ENCODE measurements at places on chromosomes 3 and 15. TPM values are rescaled to one million over a fixed set of nuclear protein-coding genes. Genes with fewer than 3 reads are reported as not detected.

GRCh38 chr3:194640829-194641228 lies 7.6 kb upstream of the TMEM44 start:
- peak; percentile 36 for DNase-seq

DNA sequence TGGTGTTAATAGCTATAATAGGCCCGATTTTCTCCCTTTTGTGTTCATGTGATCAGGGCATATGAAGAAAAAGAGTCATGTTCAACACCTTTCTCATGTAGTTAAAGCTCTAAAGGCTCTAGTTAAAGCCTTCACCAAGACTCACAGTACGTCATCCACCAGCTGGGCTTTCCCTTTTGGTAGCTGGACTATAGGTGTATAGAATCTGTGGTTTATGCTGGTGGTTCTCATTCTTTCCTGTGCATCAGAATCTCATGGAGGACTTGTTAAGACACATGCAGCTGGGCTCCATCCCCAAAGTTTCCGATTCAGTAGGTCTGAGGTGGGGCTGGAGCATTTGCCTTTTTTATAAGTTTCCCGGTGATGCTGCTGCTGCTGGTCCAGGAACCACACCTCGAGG lies 31.0 kb downstream of the CFAP91 start:
- no peak for DNase-seq

DNA sequence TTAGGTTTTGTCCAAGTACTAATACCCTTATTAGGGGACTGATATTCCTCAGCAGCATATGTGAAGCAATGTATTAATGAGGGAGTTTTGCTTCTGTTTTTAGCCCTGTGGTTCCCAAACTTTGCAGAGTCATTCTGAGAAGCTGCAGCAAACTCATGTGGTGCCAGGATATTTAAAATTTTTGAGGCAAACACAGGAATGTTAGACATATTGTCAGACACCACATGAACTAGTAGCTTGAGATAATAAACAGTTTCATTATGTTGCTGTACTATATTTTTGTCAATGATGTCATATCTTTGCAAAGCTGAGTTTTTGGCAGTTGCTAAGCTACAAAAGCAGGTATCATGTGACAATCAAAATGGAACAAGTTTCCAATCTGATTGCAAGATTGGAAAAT lies 36.6 kb downstream of the ATP6V1A start:
- DNase-seq: no peak

DNA sequence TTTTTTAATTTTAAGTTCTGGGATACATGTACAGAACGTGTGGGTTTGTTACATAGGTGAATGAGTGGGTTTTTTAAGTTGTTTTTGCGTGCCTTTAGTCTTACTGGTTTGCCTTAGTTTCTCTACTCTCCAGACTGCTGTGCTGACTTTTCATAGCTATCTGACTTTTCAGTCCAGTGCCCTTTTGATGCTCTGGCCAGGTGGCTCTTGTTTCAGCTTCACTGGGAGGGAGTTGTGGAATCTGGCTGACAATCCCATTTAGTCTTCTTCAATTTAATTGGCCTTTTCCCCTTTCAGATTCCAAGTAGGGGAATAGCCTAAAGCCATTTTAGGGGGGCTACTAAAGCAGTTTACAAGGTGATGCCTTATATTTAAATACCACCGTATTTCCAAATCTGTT lies 30.1 kb downstream of the FNDC3B start:
- no peak for DNase-seq

- DNase-seq: no peak
These were observed 64.3 kb downstream of the KLF13 start for GRCh38 chr15:31390777-31391486.

GRCh38 chr3:170584585-170585007 lies 1.3 kb downstream of the SLC7A14 start:
- no peak for DNase-seq

DNA sequence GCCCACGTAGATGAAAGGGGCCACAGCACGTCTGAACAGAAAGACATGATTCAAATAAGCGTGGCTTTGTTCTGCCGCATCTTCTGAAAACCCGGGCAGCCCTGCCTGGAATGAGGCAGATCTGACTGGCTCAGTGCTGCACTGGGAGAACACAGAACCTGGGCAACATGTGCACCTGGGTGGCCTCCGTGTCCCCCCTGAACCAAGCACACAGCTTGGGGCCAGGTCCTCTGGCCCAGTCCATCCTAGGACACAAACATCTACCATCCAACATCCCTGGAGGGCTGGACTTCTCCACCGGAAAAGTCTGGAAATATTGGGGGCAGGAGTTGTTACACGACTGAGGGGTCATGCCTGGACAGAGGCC lies 119.4 kb downstream of the ADAMTS17 start:
- no peak for DNase-seq

DNA sequence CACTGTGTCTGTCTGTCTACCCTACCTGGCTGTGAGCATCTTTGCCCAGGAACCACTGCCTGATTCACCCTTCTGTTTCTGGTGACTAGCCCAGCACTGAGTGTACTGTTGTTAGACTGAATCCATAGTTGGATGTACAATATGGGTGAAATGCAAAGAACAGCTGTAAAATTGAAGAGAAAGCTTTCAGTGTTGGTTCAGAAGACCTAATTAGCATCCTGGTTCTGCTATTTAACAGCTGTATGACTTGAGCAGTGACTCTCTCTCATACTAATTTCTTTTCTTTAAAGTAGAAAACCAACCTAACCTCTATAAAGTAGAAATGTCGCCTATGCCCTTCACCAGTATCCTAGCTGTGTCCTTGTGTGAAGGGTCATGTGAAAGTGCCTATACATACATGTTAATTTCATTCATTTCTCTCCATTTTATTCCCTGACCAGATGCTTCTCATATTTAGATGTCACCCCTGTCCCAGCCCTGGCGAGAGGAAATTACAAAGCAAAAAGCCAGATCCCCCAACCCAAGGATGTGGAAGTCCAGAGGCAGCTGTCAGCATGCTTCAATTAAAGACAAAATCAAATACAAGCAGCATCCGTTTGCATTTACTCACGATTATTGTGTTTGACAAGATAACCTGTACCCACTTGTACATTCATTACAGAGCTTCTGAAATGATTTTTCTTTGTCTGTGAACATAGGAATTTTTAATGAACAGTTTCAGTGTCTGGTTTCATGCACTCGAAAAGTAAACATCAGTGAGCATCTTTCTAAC lies 305.7 kb upstream of the ICE2 start:
- no peak for DNase-seq

DNA sequence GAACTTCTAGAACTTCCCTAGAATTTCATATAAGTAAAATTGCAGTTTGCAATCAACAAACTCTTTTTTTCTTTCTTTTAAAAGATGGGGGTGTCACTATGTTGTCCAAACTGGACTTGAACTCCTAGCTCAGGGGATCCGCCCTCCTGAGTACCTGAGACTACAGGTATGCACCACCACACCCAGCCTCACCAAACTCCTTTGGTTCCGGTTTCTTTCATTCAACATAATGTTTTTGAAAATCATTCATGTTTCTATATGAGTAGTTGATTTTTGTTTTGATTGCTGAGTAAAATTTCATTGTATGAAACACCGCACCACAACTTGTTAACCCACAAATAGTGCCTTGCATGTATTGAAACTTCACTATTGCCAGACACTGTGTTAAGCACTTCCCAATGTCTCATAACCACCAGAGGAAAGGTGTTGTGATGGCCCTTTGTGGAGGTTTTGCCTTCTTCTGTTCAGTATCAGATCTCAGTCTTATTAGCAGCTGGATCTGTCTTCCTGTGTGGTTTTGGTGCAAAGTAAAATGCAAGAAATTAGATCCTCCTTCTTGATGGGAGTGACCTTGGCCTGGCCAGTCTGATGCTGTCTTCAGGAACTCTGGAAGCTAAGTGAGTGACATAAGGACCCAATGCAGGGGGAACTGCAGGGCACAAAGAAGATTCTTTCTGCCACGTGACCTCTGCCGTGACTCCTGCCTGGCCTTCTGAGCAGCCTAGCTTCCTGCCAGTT lies 78.8 kb upstream of the UBE2E1 start:
- DNase-seq: peak; percentile 31

- no peak for DNase-seq
These were observed 490.2 kb downstream of the IGSF11 start for GRCh38 chr3:118544458-118544857.

DNA sequence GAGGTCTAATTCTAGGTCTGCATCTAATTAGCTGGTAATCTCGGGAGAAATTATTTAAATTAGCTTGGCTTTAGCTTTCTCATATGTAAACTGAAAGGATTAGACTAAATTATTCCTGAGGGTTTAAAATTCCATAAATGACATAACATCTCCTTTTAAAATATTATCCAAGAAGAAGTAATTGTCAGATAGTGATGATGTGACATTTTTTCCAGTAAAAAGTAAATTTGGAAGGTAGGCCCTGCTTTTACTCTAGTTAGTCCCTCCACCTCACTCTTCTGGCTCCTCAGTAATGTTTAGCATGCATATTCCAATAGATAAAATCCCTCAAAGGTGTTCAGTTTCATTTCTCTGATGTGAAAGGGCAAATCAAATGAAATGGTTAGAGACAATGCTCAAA lies 215.7 kb downstream of the FHIT start:
- DNase-seq: no peak

DNA sequence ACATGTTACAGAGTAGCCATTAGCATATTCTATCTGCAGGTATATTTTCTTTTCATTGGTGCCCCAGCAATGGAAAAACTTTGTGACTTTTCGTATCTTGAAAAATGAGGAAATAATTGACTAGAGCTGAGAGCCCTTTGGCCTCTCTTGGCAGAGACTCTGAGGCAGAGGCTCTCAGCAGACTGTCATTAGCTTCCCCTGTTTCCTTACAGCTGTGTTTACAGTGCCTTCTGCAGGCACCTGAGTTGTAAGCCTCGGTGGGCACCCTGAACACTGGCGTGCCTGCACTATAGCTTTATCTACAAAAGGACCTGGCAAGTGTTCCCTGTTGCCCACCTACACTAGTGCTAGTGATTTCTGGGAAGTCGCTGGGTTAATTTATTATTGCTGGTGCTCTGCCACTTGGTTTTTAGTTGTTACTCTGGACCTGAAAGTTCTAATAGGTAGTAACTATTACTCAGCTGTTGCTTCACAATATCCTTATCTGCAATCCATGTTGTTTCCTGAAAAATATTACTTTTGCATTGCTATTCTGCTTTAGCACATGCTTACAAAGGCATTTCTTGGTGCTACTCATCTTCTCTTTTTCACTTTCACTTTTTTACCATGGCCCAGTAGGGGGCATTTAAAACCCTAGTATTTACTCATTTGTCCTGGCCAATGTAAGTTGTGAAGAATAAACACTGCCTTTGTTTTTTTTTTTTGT lies 7.8 kb upstream of the GPR171 start:
- DNase-seq: no peak

GRCh38 chr15:33150971-33151370 lies 43.5 kb downstream of the FMN1 start:
- no peak for DNase-seq

The ATP2B2 gene
- not detected for total RNA-seq

The CCDC51 gene
- 21.7 TPM for total RNA-seq

The PLSCR4 gene
- not detected for total RNA-seq

The EIF1B gene
- 35.4 TPM for total RNA-seq

The ZKSCAN7 gene
- total RNA-seq: 2.4 TPM

The LDHAL6B gene
- total RNA-seq: not detected

The DUOXA2 gene
- total RNA-seq: not detected
